ENCODE measurements at places on chromosomes 3 and 15.
A peak's percentile ranks its signal among the peaks of the same experiment; 100 is the strongest.

GRCh38 chr3:194194757-194195085, 58.8 kb downstream of the HES1 start:
- no peak for DNase-seq

GRCh38 chr3:13894096-13894806, 14.4 kb upstream of the WNT7A start:
- no peak for DNase-seq

DNA sequence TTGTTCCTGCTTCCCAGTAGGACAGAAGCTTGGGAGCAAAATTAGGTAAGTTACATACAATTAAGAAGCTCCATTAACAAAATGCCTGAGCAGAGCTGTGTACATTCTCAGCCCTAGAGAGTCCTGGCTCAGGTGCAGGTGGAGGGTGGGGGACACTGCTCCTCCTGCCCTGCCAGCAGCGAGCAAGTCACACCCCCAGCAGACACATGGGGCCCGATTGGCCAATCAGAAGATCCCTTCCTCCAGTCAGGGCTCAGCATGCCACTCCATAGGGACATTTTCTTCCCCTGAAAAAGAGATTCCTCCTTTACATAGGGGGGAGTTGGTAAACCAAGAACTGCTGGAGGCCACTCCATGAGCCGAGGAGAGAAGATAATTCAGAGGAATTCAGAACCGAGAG, 62.1 kb downstream of the PLXNA1 start:
- peak; percentile 49 for DNase-seq

DNA sequence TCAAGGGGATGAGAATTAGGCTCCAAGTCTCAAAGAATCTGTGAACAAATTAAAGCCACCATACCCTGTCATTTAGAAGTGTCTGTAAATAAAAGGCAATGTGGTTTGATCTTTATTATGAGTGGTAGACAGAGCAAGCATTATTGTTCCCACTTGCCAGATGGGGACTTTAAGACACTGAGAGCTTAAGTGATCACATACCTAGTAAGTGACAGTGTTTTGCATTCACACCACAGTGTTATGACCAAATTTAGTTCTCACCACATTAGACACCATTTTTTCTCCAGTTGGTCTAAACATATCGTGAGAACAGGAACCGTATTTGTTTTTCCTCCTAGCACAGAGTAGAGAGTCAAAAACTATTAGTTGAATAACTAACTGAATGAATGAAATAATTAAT, 13.2 kb upstream of the ZBED2 start:
- DNase-seq: no peak

DNA sequence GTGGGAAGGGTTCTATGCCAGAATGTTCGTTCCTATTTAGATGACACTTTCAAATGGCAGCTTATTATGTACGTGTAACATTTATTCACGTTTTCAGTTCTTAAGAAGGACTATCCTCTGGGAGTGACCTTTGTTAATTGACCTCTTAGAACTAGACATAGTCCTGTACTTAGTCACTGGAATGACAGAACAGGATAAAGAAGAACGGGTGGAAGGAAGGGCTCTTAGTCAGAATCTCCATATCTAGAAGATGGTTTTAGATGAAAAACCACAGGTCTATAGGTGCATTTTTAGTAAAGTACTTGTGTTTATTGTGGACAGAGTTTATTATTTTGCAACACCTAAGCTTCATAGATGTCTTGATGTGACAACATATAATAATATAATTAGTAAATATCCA, 6.5 kb downstream of the METTL6 start:
- DNase-seq: no peak

- DNase-seq: no peak
Observed at GRCh38 chr3:130699765-130700164, 46.9 kb downstream of the PIK3R4 start.

DNA sequence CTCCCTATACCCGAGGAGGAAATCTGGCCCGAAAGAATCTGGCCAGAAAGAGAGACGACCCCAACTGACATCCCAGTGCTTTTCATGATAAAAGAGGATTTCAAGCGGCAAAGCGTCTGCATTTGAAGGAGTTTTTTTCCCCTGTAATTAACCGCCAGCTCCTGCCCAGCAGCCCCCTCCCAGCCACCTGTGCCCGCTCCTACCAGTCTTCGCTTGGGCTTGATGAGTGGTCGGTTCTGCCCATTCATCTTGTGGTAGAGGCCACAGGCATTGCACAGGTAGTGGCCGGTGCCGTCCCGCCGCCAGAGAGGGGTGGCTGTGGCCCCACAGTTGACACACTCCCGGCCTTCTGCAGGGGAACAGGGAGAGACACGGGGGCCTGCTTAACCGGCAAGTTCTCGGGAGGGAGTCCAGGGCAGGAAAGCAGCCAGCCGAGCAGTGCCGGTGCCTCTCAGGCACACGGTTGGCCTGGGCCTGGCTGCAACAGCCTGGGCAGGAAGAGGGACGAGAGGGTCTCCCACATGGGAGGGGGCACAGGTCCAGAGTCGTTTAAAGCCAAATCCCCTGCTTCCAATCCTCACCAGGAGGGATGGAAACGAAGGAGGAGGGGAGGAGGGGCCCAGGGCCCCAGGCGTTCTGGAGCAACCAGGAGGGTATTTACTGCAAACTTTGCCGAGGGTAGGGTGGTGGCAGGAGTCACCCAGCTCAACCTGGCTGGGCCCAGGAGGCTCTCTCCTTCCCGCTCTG, 9.2 kb downstream of the GATA2 start:
- DNase-seq: no peak

DNA sequence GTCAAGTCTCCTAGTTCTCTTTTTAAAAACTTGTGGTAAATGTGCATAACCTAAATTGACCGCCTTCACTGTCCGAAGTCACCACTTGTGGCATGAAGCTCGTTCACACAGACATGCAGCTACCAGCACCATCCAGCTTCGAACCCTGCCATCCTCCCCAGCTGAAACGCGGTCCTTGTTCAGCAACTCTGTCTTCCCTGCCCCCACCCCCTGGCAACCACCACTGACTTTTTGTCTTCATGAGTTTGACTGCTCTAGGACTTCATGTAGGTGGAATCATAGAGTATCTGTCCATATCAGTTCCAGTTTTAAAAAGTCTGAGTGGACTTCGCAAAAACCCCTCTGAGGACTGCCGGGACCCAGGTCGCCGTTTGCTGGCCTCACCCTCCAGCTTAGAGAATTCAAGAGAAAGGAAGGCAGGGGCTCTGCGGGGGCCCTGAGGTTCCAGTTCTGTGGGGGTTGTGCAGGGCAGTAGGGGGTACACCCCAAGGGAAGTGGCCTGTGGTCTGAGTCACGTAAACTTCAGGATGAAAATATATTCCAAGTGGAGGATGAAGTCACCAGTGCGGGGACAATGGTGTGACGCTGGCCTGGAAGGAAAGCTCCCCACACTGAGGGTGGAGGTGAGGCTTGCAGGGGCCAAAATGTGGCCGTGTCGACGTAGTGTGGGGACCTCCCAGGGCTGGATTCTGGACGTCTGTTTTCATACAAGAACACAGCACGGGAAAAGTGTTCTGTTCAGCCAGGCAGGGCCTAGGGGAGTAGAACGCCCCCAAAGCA, 67.6 kb downstream of the ABTB1 start:
- no peak for DNase-seq

- no peak for DNase-seq
Observed at GRCh38 chr3:50617911-50618481, 1.0 kb downstream of the MAPKAPK3 start.

GRCh38 chr3:195117978-195118581, 152.9 kb downstream of the XXYLT1 start:
- no peak for DNase-seq

GRCh38 chr3:44074181-44074580, 167.5 kb upstream of the TOPAZ1 start:
- no peak for DNase-seq

GRCh38 chr3:59531994-59532393, 482.2 kb upstream of the CFAP20DC start:
- DNase-seq: no peak

DNA sequence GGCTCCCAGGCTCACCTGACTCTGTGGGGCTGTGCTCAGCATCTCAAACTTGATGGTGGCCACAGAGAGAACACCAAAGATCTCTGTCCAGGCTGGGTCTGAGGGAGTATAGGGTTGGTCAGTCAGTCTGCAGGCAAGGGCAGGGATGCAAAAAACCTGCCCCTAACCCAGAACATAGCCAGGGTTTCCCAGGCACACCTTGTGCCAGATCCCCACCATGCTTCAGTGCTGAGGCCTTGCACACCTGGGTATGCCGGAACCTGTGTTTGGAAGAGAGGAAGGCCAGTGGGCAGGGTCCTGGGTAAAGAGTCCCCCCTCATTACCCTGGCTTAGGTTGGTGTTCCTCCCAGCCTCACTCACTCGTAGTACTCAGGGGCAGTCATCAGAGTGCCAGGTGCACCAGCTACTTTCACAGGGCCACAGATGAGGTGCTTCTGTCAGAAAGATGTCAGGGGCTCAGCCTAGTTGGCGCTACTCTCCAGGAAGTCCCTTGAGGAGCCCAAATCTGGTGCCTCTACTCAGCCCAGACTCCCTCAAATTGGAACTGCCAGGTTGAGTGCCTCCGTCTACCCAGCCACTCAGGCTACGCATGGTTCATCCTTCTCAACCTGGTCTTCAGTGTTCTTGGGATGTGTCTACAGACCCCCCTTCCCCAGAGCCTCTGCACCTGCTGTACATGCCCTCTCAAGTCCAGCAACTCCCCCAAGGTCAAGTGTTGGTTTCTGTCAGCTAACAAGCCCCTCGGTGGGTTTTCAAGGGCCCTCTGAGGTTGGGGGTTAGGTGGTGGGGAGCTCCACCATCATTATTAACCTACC, 1.8 kb downstream of the DALRD3 start:
- no peak for DNase-seq

DNA sequence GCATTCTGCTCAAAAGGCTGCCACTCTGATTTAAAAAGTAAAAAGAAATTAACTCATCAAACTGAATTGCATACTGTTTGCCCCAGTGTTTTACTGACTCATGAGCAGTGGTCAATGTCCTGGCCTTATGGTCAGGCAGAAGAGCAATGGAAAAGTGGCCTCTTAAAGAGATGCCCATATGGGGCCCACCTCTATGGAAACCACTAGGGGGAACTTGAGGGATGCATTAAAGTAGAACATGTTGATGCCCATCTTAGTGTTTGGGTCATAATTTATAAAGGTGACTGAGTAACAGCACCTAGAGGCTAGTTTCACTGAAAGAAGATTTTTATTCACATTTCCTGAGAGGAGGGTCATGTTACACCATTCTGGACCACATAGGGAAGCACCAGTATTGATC, 66.5 kb upstream of the RNU6-1 start:
- no peak for DNase-seq

- DNase-seq: no peak
Observed at GRCh38 chr3:151330379-151330778, 1.0 kb upstream of the P2RY13 start.

DNA sequence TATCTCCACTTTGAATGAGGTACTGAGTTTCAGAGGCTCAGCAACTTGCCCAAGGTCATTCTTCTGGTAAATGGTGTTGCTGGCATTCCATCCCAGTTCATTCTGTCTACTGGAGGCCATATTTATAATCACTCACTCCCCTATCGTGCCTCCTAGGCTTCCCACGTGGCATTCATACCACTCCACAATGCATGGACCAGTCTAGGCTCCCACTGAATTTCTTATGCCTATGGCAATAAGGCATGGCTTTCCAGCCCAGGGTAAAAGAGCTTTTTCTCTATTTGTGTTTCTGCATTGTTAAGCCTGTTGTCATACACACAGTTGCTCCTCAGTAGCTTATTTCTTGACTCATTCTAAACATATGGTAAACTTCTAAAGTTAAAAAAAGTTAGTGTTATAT, 19.9 kb downstream of the BBX start:
- DNase-seq: no peak

- no peak for DNase-seq
Observed at GRCh38 chr15:101306341-101307047, 11.4 kb upstream of the SNRPA1 start.

DNA sequence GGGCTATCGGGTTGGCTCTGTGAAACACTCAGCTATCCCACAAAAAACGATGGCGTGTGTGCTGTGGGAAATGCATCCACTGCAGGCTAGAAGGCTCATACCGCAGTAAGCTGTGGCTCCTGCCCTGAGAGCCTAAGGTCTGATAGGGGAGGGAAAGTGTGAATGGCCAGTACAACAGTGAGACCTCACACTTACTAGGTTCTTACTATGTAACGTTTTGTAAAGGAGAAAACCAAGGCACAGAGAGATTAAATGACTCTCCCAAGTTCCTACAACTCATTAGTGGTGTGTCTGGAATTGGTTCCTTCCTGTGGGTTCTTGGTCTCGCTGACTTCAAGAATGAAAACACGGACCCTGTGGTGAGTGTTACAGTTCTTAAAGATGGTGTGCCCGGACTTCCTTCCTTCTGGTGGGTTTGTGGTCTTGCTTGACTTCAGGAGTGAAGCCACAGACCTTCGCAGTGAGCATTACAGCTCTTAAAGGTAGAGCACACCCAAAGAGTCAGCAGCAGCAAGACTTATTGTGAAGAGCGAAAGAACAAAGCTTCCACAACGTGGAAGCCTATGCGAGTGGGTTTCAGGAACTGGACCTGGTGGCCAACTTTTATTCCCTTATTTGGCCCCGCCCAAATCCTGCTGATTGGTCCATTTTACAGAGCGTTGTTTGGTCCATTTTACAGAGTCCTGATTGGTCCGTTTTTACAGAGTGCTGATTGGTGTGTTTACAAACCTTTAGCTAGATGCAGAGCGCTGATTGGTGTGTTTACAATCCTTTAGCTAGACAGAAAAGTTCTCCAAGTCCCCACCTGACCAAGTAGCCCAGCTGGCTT, 161.7 kb downstream of the POLR2M start:
- DNase-seq: no peak

- DNase-seq: no peak
Observed at GRCh38 chr3:136584728-136585127, 167.4 kb downstream of the STAG1 start.
